Cortex of kidney (tissue), 1 donor: ENCODE measurements at places on chromosomes 5 and 9.

GRCh38 chr5:94746731-94747124 is 128.3 kb downstream of the SLF1 start:
- DNase-seq: no peak

- no peak for DNase-seq
Observed at GRCh38 chr5:172751761-172752510, 19.1 kb downstream of the DUSP1 start.

DNA sequence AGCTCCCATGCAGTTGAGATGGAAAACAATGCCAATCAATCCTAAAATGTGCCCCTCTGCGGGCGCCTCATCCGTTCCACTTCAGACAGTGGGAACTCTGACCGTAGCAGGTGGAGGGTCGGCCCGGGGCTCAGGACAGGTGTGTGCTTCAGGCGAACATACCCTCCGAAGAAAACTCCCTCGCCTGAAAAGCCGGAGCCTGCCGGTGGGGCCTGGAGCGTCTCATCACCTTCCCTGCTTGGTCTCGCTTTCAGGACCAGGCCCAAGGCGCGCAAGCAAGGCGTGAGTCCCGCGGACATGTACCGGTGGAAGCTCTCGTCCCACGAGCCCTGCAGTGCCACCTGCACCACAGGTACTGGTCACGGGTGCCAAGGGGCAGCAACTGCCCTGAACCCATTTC is 26.4 kb downstream of the ADAMTSL2 start:
- DNase-seq: no peak

- DNase-seq: no peak
Observed at GRCh38 chr9:21414220-21414940, 5.5 kb downstream of the IFNA8 start.

DNA sequence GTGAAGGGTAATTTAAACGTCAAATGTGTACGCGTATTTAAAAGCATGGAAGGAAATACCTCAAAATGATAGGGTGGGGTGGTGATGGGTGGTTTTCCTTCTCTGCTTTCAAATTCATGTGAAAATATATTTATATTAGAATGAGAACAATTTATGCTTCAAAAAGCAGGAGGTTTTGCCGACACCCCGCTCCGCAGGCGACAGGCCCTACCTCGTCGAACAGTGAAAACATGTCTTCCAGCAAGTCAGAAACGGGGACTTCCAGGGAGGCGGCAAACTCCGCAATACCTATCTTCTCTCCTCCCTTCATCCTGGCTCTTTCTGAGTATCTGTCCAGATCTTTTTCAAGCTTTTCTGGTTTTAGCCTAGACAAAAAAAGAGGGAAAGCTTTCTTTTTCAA is 28.5 kb upstream of the SLC6A3 start:
- no peak for DNase-seq

DNA sequence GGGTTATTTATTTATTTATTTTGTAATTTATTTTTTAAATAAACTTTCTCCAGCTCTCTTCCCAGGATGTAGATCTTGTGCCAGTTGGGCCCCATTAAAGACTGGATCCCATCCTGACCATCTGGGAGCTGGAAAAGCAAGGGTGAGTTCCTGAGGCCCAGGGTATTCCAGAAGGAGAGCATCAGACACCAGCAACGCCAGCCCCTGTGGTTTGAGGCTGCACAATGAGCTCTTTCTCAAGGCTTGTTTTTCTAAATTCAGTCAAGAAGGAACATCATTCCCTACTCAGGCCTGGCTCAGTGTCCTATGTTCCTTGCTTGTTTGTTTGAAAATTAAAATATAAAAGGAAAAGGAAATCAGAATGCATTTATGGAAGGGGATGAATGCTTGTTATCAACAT is 313.3 kb downstream of the EBF1 start:
- no peak for DNase-seq

DNA sequence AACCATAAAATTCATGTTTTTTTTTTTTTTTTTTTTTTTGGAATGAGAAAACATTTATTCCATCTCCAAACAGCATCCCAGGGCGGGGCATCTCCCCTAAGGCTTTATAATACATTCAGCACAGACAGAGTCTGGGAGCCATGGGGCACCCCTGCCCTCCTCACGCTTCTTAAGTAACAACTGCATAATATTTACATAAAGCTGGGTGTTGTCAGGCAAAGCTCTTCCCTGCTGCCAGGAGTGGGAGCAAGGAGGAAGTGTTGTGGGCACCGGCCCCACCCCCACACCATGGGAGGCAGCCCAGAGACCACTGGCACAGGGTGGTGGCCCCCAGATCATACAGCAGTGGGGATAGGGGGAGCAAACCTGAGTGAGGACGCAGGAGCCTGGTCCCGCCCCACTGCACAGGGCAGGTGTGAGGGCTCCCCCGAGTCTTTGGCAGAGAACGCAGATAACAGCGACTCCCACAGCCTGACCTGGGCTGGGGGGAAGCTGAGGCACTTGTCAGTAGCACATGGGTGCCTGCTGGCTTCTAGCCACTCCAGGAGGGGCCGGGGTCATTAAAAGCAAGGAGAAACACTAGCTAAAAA is 86.1 kb upstream of the CEP78 start:
- DNase-seq: no peak
